ENCODE measurements at places on chromosomes 6 and 20.
A peak's percentile ranks its signal among the peaks of the same experiment; 100 is the strongest.

- DNase-seq: no peak
Measured at GRCh38 chr6:95232446-95232845, 344.9 kb upstream of the MANEA start.

- DNase-seq: no peak
Measured at GRCh38 chr6:35381132-35381531, 38.8 kb downstream of the PPARD start.

- no peak for DNase-seq
Measured at GRCh38 chr20:49501917-49502316, 19.4 kb upstream of the KCNB1 start.

GRCh38 chr20:6604179-6604578, 163.3 kb upstream of the BMP2 start:
- no peak for DNase-seq

- no peak for DNase-seq
Measured at GRCh38 chr20:59273739-59274357, 26.6 kb upstream of the EDN3 start.

GRCh38 chr6:2784061-2784460, 18.9 kb downstream of the WRNIP1 start:
- no peak for DNase-seq

DNA sequence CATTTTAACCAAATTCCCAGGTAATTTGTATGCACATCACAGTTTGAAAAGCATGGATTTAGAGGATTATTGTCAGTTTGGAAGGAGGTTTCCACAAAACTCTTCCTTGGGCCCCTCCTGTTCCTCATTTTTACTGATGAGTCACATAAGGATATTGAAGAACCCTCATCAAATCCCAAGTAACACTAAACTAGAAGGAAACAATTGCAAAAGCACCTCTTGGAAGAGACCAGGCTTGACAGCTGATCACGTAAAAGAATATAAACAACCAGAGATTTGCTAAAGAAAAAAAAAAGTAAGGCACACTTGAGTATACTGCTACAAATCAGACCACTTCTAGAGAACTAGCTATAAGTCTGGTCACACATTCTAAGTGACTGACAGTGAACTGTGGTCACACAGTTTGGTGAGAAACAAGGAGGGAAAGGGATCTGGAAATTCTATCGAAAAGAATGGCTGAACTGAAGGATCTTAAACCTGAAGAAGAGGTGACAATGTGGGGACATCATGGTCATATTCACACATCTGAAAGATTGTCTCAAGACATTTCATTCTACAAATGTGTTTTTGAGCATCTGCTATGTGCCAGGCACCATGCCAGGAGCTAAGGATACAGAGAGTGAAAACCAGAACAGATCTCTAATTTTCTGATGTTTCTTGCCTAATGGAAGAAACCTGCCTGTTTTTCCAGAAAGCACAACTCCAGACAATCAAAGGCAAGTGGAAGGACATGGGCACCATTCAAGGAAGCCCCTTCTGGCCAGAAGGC, 24.1 kb downstream of the ZHX3 start:
- DNase-seq: peak; percentile 19

DNA sequence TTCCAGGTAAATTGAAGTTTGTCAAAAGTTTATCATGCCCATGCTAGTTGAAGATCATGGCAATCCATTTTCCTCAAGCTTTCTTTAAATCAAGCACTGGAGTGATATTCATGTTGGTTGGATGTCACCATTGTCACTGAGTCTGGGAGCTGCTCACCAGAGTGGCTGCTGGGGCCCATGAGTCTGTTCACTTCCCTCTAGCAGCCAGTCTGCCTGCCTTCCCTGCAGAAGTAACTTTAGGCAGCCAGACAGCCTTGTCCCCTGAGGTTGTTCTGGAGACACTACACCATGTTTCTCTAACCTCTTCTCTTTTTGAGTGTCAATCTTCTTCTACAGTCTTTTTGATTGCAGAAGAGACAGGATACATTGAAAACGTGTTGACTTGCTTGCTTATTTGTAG, 5.5 kb downstream of the SIRT5 start:
- DNase-seq: no peak

GRCh38 chr6:147900247-147900830, 391.8 kb downstream of the SAMD5 start:
- no peak for DNase-seq

DNA sequence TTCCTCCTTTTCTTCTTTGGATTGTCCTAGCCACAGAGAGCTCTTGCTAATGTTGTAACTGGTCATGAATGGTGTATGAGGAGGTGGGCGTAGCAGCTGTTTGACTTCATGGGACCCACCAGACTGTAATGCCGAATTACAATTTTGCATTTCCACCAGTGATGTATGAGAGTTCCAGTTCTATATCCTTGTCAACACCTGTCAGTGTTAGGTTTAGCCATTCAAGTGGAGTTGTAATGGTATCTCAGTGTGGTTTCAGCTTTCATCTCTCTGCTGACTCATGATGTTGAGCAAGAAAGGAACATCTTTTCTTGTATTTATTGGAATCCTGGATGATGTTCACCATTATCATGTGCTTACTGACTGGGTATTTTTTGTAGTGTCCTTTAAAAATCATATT, 5.1 kb downstream of the IGF2R start:
- DNase-seq: no peak

GRCh38 chr6:57209030-57209429, 13.1 kb downstream of the RAB23 start:
- no peak for DNase-seq

DNA sequence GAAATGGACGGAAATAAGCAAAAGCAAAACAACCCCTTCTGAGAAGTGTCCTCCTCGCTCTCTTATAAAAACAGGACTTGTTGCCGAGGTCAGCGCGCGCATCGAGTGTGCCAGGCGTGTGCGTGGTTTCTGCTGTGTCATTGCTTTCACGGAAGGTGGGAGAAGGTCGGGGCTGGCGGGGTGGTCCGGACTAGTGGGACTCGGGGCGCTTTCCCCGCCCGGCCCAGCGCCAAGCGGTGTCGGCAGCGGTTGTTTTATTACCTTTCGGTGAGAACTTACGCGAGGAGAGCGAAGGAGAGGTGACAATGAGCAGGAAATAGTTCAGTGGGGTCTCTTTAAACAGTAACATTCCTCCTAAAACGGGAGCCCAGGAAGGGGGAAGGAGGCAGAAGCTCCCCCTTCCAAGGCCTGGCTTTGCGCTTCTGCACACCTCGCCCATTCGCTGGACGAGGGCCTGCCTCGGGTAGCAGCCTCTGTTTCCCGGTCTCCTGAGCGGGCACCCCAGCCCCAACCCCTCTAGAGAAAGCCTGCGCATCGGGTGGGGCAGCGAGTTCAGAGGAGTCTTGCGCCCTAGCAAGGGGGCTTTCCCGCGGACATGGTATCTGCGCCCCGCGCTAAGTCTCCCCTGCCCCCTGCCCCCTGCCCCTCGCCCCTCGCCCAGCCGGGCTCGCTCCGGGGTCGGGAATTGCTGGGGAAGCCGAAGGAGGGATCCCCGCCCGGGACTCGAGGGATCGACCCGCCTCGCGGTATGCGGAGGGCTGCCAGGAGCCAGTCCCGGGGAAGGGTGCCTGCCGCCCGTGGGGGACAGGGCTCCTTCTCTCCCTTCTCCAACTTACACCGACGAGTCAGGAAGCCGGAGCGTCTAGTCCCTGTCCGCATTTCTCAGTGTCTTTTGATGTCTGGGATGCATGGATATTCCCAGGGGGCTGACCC, 1.2 kb upstream of the TBXT start:
- DNase-seq: no peak

GRCh38 chr20:56752274-56752673, 123.2 kb downstream of the TFAP2C start:
- DNase-seq: no peak

GRCh38 chr6:53615633-53616449, 49.7 kb downstream of the KLHL31 start:
- no peak for DNase-seq

GRCh38 chr6:45184937-45185336, 143.2 kb upstream of the RUNX2 start:
- no peak for DNase-seq

- DNase-seq: no peak
Measured at GRCh38 chr6:3349388-3350251, 90.9 kb downstream of the PSMG4 start.

GRCh38 chr6:163712566-163712961, 298.0 kb downstream of the QKI start:
- peak; percentile 45 for DNase-seq

DNA sequence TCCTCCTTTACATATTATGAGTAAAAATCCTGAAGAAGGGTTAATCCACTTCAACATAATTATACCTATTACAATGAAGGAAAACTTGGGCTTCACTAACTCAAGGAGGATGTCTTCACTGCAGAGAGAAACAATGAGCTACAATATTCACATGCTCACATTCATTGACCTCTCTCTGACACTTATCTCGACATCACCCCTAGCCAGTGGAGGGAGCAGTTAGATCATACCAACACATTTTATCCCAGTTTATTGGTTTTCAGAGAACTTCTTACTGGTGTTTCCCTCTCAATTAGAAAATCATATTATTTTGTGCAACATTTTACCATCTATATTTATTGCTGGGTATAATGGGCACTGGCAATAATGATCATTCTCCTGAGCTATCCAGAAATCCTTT, 646.5 kb downstream of the TENT5A start:
- no peak for DNase-seq

GRCh38 chr20:32848846-32849245, 9.9 kb upstream of the EFCAB8 start:
- no peak for DNase-seq

DNA sequence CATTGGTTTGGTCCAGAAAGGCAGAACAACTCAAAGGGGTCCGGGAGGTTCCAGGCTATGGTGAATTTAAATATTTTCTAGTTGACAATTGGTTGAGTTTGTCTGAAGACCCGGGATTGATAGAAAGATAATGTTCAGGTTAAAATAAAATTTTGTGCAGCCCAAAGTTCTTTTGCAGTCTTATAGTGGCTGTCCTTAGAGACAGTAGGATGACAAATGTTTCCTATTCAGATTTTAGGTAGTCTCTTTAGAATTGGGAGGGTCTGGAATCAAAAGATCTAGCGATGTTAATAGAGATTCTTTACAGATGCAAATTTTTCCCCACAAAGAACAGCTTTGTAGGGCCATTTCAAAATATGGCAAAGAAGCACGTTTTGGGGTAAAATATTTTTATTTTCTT, 109.1 kb downstream of the TULP4 start:
- no peak for DNase-seq

DNA sequence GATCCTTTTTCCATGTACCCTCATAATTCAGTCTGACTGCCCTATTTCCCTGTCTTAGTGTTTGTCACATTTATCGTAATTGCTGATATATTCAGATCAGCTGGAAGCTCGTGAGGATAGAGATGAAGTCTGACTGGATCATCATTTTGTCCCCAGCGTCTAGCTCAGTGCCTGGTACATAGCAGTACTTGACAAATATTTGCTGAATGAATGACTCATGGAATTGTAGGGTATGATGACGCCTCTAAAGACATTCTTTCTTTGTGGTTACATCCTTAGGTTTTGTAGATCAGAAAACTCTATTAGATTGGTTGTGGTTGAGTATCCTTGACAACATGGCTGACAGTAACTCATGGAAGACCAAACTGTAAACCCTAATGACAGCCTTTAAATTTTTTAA, 68.9 kb downstream of the MTHFD1L start:
- DNase-seq: no peak

DNA sequence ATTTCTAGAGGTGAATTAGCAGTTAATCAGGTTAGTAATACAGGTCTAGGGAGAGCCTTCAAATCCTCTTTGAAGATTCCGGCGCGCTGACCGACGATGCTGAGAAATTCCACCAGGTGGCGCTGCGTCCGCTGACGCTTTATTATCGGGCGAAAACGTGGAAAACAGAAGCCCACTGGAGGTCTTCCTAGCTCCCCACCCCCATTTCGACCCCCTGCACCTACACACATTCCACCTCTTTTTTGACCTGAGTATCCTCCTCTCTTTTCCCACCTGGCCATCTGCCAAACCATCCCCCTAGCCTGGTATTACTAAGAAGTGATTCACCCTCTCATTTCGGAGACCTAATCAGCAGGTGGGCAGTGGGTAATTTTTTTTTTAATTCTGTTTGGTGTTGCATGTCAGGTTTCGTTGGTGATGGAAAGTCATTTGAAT, 65.4 kb upstream of the RIN2 start:
- peak; percentile 44 for DNase-seq

DNA sequence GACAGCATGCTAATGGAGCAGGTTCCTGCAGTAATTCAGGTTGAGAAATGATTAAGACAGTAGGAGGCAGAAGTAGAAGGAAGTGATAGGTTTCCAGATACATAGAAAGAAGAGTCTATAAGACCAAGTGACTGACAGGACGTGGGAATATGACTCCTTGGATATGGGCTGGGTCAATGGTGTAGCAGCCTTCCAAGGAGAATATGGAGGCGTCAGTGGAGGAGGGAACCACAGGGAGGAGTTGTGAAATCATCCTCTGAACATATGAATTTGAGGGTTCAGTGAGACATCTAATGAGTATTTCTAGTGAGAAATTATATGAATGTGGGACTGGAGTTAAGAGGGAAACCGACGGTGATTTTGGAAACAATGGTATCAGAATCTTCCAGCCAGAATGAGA, 43.3 kb downstream of the NUDT3 start:
- peak; percentile 68 for DNase-seq

DNA sequence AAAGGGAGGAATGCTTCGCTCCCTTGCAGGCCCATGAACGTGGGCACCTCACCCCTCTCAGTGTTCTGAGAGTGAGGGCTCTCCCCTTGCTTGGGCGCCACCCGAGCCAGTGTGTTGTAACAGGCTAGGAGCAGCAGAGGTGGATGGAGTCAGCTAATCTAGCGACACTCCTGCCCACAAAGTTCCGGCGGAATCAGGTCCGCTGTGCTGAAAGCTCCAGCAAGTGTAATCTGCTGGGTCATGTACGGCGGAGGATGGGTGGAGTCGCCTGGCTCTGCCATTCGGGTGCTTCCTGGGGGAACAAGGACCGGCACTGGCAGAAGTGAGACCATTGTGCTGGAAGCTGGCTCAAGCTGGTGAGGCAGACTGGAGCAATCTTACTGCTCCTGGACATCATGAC, 1310.1 kb downstream of the EPHA7 start:
- no peak for DNase-seq

GRCh38 chr6:156778454-156779205, 1.5 kb downstream of the ARID1B start:
- peak; percentile 70 for DNase-seq

Data from head of caudate nucleus (tissue), 42 donors.